ENCODE measurements at places on chromosomes 16 and 17. TPM values are rescaled to one million over a fixed set of nuclear protein-coding genes. Genes with fewer than 3 reads are reported as not detected.

DNA sequence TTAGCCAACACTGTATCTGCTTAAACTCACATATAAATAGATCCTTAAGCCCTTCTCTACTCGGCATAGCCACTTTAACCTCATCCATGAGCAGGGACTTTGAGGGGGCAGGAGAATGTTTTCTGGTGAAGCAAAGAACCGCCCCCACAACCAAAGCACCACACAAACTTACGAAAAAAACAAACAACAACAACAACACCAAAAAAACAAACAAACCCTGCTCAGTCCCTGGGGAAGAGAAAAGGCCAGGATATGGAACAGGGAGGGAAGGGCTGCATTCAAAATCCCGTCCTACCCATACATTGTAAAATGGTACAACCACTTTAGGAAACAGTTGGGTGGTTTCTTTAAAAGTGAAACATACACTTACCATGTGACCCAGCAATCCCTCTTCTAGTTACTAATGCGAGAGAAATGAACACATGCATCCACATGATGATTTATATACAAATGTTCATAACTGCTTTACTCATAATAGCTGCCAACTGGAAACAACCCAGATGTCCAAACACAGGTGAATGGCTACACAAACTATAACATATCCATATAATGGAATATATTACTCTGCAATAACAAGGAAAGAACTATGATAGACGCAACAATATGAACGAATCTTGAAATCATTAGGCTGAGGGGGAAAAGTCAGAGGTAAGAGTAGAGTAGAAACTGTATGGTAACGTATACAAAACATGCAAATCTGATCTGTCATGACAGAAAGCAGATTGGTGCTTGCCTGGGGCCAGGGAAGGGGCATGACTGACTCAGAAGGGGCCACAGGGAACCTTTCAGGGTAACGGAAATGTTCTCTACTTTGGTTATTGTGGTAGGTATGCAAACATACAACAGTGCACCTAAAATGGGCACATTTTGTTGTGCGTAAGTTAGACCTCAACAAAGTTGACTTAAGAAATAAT, 37.7 kb upstream of the TOB1 start:
- no peaks in the 10 kb centered on the region for H3K36me3 ChIP-seq
- no peak overlapping the region for H3K27ac ChIP-seq
- no peak for DNase-seq
- H3K27me3 ChIP-seq, result peaks cover 7% of the 10 kb centered on the region

GRCh38 chr17:35265071-35265470, 22.2 kb downstream of the SLFN5 start:
- H3K4me1 ChIP-seq, result 0 out of 2 replicates have a peak, but pooled peaks cover 4% of the 10 kb centered on the region
- H3K36me3 ChIP-seq, result peaks cover 61% of the 10 kb centered on the region
- H3K27ac ChIP-seq, result no peak overlapping the region
- DNase-seq, result no peak

GRCh38 chr17:79086609-79087427, 12.2 kb downstream of the ENGASE start:
- no peak overlapping the region for H3K4me3 ChIP-seq
- peaks cover 6% of the 10 kb centered on the region for H3K4me1 ChIP-seq
- DNase-seq, result no peak
- H3K27me3 ChIP-seq, result peaks cover 2% of the 10 kb centered on the region
- H3K36me3 ChIP-seq, result 0 out of 2 replicates have a peak, but pooled peaks cover 2% of the 10 kb centered on the region

- no peak overlapping the region for H3K4me3 ChIP-seq
- no peak for DNase-seq
- no peaks in the 10 kb centered on the region for H3K4me1 ChIP-seq
Measured at GRCh38 chr17:49525831-49526741, 31.0 kb downstream of the NGFR start.

DNA sequence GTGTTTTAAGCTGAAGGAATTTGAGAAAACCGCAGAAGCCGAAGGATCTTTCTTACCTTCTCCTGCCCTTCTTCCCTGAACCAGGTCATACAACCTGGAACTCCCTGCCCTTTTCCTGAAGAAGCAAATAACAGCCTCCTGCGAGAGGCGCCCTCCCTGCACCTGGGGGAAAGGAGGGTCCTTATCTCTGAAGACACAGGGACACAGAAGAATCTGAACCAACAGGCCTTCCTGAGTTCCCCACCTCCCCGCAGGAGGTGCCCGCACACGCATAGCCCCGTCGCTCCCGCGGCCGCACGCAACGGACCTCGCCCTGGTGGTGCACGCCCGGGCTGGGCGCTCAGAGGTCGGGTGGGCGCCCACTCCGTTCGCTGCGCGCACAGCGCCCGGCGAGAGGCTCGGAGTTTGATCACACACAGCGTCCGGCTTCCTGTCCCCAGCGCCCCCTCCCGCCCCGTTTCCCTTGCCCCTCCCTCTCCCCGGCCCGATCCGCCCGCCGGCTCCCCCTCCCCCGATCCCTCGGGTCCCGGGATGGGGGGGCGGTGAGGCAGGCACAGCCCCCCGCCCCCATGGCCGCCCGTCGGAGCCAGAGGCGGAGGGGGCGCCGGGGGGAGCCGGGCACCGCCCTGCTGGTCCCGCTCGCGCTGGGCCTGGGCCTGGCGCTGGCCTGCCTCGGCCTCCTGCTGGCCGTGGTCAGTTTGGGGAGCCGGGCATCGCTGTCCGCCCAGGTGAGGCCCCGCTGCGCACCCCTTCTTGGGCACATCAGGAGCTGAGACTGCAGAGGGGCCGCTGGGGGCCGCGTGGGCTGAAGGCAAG, at the start of gene TNFSF12:
Gene TNFSF12 (plus strand): TSS at position 474 of the 816 bp plus-strand sequence. CDS start 96 bp downstream, at position 570.
- H3K36me3 ChIP-seq, result no peaks in the 10 kb centered on the region
- H3K4me3 ChIP-seq, result peak within 1 kb of the TSS; percentile 83
- peak within 1 kb of the TSS; percentile 36 for H3K27ac ChIP-seq
- DNase-seq, result no peak
- peaks cover 14% of the 10 kb centered on the region for H3K4me1 ChIP-seq

- no peak overlapping the region for H3K27ac ChIP-seq
- DNase-seq, result peak; percentile 72
- H3K36me3 ChIP-seq, result no peaks in the 10 kb centered on the region
- H3K27me3 ChIP-seq, result peaks cover 9% of the 10 kb centered on the region
- H3K4me1 ChIP-seq, result peaks cover 22% of the 10 kb centered on the region
- peak overlapping the region; percentile 64 for H3K4me3 ChIP-seq
Measured at GRCh38 chr16:55465077-55465896, 13.7 kb upstream of the MMP2 start.

DNA sequence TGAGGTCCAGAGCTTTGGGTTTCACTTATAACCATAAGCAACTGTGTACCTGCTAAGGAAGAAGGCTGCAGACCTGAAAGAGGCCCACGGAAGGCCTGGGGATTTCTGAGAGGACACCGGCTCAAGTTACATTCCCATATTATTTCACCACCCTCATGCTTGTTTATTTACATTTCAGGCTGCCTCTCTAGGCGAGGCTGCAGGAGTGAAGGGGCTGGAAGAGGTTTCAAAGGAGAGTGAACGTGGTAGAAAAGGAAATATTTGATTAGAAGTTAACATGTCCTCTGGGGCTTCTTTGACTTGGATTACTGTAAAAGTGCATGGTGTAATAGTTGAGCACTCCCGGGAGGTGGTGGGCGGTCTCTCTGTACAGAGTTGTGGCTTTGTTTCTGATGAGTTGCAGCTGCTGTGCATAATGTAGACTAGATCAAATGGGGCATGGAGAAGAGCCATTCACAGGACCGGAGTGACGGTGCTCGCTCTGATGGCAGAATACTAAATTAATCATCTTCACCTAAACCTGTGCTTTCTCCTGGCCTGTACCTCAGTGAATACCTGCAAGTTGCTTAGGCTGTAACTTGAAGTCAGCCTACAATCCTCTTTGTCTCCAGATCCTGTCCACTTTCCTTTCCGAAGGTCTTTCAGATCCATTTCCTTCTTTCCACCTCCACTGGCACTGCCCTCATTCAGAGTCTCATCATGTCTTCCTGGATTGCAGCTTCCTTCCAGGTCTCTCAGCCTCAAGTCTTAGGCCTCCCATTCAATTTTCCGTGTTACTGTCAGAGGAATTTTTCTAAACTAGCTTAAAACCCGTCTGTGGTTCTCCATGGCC, 1.9 kb upstream of the CPD start:
- H3K27me3 ChIP-seq, result peaks cover 6% of the 10 kb centered on the region
- peaks cover 58% of the 10 kb centered on the region for H3K4me1 ChIP-seq
- no peak overlapping the region for H3K4me3 ChIP-seq
- H3K27ac ChIP-seq, result no peak overlapping the region
- peak; percentile 20 for DNase-seq

DNA sequence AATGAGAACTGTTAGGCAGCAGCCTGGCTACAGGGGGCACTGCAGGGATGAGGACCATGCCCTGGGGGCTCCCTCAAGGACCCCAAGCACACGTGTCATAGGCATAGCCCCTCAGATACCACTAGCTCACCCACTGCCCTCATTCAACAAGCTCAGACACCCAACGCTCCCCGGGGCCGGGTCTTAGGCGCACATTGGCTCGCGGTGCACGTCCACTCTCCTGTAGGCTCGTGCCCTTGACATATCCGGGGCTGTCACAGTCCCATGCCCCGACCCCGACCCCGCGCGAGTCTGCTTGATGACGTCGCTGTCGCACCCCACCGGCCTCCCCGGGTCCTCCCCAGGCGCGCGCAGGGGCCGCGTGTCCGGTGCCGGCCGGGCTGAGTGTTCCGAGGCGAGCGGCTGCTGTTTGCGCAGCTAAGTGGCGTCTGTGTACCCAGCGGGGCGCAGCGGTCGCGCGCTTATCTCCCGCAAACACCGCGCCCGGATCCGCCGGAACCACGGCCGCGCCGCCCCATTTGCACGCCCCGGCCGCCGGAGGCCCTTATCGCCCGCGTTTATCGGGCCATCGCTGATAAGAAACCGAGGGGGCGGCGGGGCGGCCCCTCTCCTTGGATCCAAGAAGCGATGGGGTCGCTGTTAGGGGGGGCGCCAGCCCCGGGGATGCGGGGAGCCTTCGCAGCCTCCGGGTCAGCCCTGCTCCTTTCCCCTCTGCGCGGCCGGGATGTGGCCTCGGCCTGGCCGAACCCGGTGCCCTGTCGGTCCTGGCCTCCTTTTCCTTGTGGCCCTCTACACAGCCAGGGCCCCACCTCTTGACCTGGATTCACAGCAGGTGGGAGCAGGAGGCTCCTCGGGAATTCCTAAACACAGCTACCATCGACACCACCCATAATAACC, 20.7 kb upstream of the NAGS start:
- no peak overlapping the region for H3K4me3 ChIP-seq
- no peaks in the 10 kb centered on the region for H3K36me3 ChIP-seq
- DNase-seq, result no peak
- H3K27ac ChIP-seq, result no peak overlapping the region
- H3K27me3 ChIP-seq, result peaks cover 70% of the 10 kb centered on the region

DNA sequence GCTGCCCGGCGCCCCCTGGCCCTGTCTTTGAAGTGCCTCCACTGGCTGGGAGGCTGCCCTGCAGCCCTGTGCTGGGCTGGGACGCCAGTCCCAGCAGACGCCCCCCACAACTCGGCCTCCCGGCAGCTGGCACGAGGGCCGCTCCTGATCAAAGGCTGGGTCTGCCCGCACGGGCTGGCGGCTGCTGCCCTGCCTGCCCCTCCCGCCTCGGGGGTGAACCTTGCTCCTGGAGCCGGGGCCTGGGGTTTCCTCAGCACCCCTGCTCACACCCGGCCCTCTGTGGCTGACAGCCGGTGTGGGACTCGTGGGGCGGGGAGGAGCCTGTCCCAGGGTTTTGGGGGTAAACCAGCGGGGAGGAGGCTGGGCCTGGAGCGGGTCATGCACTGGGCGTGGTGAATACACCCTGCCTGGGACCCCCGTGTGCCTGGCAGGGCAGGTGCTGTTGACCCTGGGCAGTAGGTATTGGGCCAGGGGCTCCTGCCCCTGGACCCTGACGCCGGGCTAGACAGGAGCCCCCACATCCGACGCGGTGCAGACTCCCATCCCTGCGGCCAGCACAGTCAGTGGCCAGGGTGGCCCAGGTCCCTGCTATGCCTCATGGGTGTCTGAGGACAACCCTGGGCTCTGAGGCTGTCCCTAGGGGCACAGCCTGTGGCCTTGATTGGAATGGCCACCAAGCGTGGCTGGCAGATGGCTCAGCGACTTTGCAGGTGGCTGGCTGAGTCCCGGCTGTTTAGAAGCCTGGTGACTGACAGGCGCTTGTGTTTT, 21.7 kb downstream of the CENPX start:
- no peaks in the 10 kb centered on the region for H3K27me3 ChIP-seq
- no peak overlapping the region for H3K4me3 ChIP-seq
- peaks cover 13% of the 10 kb centered on the region for H3K4me1 ChIP-seq
- no peak for DNase-seq

DNA sequence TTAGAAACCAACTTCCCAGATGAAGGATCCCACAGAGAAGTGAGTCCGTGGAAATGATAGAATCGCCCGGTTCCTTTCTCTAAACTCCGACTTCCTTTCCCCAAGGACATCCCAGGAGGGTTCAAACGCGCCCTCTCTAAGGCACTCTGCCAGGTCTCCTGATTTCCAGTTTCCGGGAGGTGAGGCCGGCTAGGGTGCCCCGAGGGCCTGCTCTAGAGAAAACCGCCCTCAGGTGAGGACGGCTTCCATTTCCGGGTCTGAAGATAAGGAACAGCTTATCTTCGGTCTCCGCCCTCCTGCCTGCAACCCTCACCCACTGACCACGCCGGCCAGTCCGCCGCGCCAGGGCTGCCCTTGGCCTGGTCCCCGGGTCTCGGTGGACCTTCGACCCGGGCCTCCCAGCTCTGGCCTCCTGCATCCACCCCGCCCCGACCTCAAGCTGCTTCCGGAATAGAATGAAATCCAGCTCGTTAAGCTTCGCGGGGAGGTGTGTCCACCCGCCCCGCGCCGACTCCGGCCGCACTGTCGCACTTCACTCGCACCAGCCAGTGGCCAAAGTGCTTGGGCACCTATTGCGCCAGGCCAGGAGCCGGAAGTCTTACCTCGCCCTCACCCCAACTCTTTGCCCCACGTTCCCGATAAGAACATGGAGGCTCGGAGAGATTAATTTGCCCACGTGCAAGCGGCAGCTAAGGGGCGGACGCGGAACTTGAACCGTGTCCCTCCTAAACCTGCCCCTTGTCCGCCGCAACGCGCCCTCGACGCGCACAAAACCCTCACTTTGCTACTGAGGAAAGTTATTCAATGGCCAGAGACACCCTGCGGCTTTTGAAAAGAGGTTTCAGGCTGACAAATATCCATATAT, 836 bp upstream of the MMP15 start:
- H3K27me3 ChIP-seq, result peaks cover 16% of the 10 kb centered on the region
- no peak overlapping the region for H3K27ac ChIP-seq
- no peaks in the 10 kb centered on the region for H3K36me3 ChIP-seq
- H3K4me1 ChIP-seq, result peaks cover 24% of the 10 kb centered on the region

DNA sequence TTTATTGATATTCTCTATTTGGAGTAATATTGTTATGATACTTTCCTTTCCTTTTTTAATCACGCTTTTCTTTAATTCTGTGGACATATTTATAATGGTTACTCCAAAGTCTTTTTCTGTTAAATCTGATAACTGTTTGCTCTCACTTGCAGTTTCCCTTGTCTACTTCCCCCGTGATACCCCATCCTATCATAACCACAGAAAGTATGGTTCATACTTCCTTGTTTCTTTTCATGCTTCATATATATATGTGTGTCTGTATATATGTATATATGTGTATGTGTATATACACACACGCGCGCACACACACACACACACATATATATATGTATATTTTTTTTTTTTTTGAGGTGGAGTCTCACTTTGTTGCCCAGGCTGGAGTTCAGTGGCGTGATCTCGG, 23.5 kb downstream of the SPECC1 start:
- no peak overlapping the region for H3K4me3 ChIP-seq
- peaks cover 2% of the 10 kb centered on the region for H3K27me3 ChIP-seq
- DNase-seq, result no peak

The UNC13D gene
- total RNA-seq, result 0.09 TPM

The TMEM186 gene
- total RNA-seq, result 9.4 TPM

The C16orf54 gene
- not detected for total RNA-seq

The ACSM3 gene
- total RNA-seq, result not detected

Data from HFFc6 (cell line).